ENCODE measurements at places on chromosomes 3 and 15.

- DNase-seq: no peak
Observed at GRCh38 chr15:68615301-68615700, 36.5 kb downstream of the CORO2B start.

DNA sequence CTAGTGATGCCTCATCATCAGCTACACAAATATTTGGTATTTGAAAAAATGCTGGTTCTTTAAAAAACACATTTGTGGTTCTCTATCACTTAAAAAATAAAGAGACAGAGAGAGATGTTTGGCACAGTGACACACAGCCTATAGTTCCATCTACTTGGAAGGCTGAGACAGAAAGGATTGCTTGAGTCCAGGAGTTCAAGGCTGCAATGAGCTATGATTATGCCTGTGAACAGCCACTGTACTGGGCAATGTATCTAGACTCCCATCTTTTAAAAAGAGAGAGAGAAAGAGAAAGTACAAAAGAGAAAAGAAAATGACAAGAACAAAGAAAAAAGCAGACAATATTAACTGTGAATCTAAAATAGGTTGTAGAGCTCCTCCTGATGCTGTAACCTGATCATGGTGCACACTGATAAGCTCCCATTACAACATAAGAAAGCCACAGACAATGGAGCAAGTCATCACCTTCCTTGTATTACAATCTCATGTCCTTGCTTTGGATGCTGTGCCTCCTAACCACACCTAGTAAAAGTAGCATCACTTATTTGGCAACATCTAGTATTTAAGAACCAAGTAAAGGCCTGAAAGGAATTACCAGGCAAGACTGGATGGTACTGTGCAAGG lies 31.7 kb upstream of the MAP4 start:
- DNase-seq: no peak

DNA sequence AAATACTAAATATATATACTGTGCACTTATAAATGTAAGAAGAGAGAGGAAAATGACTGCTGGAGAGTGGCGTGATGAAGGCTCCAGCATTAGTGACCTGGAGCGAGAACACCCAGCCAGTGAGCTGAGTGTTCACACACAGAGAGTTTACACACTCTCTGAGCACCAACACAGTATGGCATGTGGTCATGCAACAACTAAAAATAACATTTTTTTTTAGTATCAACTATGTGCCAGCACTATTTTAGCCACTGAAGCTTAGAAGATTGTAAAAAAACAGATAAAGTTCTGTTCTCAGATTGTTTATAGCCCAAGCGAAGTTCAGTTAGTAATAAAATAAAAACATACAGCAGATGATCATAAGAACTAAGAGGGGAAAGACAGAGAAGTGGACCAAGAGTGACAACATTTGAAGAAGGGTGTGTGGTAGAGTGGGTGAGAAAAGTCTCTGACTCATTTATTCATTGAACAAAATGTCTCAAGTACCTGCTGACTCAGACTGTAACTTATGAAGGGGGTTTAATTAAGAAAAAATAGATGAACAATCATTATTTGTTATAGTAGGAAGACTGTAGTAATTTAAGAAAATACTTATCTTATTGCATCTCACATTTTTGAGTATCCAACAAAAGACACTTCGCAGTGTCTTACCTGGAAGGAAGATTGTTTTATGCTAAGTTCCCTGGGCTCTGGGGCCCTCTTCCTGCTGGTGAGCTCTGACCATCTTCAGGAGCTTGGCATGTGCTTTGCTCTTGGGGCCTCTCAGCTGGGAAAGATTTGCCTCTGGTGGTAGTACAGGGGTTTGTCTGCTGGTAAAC lies 43.8 kb downstream of the GAP43 start:
- DNase-seq: no peak

DNA sequence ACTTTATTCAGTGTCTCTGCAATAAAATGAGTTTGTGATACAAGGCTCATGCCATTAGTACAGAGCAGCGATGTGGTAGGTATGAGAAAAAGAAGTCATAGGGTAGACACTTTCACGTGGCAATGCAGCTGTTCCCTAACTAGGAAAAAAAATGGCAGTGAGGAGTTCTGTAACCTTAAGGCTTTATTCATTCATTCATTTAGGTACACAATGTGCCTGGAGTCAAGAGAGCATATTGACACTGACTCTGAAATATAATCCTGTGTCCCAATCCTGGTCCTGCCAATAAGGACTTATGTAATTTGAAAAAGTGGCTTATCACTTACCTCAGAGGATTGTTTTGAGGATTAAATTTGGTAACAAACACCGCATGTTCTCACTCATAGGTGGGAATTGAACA lies 173.0 kb upstream of the AZI2 start:
- DNase-seq: no peak

DNA sequence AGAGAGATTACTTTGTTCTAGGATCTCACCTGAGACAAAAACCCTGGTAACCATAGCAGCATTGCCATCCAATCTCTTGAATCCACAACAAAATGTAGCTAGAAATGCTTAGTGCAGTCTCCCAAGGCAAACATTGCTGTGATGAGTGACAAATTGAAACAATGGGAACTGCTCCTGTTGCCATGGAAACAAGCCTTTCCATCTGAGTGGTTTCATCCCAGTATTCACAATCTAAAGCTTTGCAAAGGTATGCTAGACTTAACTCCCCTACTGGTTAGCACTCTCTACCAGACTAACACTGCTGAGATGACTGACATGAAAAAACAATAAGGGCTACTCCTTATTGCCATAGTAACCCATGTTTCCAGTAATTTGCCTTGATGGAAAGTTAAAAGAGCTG lies 172.6 kb upstream of the CNTN3 start:
- no peak for DNase-seq
